ENCODE measurements at places on chromosomes 7 and 10.

GRCh38 chr10:123583639-123584418 lies 82.3 kb upstream of the GPR26 start:
- no peak for DNase-seq

DNA sequence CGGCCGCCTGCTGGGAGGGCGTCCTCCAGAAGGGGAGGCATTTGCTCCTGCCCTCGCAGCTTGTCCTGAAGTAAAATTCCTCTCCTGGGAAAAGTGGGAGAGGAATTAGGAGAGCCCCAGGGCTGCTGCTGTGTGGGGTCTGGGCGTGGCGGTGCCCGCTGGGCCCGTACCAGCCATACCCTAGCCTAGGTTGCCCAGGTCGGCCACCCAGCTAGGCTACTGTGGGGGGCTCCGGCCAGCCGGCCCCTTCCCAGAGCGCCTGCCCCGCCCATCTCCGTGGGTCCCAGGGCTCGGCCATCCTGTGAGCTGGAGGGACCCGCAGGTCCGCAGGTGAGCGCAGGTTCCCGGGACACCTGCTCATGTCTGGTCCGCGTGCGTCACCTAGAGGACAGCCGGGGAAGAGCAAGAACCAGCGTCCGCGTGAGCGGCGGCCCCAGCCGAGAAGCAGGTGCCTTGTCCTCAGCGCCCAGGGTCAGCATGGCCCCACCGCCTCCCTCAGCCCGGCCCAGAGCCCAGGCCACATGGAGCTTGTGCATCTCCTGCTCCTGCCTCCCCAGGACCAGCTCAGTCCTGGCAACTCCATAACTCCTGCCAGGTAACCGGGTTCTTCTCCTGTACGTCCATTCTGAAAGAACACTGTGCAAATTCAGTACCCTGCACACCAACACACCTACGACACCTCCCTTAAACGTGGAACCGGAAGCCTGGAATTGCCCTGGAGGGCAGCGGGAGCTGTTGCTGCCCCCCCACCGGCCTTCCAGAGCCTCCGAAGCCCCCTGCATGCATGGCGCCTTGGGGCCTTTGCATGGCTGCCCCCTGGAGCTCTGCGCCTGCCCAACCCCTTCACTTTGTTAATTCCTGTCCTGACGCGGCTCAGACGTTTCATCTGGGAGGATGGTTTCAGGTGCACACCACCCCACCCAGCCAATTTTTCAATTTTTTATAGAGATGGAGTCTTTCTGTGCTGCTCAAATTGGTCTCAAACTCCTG lies 22.8 kb upstream of the FOXL3 start:
- peak; percentile 86 for DNase-seq

DNA sequence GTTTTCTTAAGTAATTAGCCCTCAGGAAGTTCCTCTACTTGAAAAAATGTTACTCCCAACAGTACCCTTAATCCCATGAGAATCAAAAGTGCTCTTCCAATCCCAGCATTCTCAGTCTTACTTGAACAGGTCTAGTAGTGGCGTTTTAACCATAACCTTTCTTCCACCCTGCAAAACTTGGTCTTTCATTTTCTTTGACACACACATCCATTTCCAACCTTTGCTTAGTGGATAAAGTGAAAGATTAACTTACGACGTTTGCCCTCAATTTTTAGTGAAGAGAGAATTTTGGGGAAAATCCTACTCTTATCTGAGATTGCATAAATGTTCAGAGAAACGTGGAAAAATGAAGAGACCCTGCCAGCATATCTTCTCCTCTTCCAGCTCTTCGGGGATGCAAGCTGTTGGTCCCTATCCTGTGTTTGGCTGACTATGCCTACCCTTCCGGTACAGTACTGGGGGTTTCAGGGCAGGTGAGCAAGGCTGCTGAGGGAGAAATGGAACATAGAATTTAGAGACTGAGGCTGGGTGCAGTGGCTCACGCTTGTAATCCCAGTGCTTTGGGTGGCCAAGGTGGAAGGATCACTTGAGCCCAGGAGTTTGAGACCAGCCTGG lies 18.8 kb downstream of the WBP1L start:
- no peak for DNase-seq

- DNase-seq, result no peak
Observed at GRCh38 chr7:111175908-111176441, 85.0 kb downstream of the LRRN3 start.

DNA sequence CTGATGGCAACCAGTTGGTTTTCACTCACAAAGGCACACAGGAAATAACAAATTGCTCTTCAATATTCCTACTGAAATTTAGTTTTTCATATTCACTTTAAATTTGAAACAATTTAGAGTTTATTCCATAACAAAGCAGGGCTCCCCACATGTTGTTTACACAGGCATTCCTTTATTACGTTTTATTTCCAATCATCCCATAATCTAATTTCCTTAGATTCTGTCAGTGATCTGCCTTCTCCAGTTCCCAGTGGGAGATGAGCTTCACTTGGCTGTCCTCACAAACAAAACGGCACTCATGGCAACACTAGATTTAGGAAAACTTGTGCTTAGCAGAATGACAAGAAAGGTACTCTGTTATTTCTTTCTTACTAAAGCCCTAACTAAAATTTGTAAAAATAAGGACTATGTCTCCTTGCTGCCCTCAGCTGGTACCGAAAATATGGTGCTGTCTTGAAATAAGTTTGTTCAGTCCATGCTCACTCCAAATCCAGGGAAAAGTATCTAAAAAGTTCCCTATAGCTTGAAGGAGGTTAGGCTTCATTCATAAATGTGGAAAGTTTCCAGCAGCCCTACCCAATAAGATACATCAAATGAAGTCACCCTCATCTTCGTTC lies 23.0 kb downstream of the PHYH start:
- no peak for DNase-seq

- peak; percentile 95 for DNase-seq
Observed at GRCh38 chr7:143882604-143883078, 19.3 kb downstream of the TCAF1 start.
